ENCODE measurements at places on chromosomes 3 and 15. TPM values are rescaled to one million over a fixed set of nuclear protein-coding genes. Genes with fewer than 3 reads are reported as not detected.
A peak's percentile ranks its signal among the peaks of the same experiment; 100 is the strongest.

GOLGA8J gene
- total RNA-seq = 0.54 TPM

DNA sequence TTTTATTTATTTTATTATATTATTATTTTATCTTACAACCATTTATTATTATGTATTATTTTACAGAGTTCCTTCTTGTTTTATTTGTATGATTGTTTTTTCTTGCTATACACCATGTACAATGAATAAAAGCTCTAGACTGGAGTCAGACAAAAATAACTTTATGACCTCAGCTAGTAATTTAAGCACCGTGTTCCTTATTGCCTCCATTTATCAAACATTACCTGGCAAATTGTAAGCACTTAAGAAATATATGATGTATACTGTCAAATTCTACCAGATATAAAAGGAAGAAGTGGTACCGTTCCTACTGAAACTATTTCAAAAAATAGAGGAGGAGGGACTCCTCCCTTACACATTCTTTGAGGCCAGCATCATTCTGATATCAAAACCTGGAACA is 326.9 kb upstream of the NECTIN3 start:
- no peak for DNase-seq

APBA2 gene
- 1.5 TPM for total RNA-seq

- DNase-seq = no peak
Measured at GRCh38 chr15:31241888-31242522, 84.6 kb upstream of the KLF13 start.

DNA sequence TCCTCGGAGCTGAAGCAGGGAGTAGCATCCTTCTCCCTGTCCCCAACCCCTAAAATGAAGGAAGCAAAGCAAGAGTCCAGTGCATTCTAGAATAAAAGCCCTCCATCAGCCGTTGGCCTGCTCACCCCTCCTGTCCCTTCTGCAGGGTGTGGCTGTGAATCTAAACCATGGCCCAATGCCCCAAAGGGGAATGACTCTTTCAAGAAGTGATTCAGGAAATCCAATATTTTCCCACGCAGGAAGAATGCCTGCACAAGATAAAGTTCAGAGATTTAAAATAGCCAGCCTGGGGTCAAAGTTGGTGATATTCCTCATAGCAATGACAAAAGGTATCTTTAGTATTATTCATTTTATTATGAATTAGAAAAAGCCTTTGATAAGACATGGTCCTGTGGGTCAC is 38.5 kb downstream of the SLCO2A1 start:
- DNase-seq = peak; percentile 45

GRCh38 chr3:27089068-27089467 is 280.1 kb downstream of the NEK10 start:
- no peak for DNase-seq

All from sigmoid colon (tissue), 7 donors.